ENCODE measurements at places on chromosomes 1 and 21.

- DNase-seq, result no peak
Observed at GRCh38 chr1:36517011-36517771, 34.5 kb upstream of the CSF3R start.

GRCh38 chr1:188355082-188355481 is 1526.3 kb downstream of the PLA2G4A start:
- DNase-seq, result no peak

GRCh38 chr1:22654692-22655091 is 1.7 kb downstream of the C1QB start:
- DNase-seq, result no peak

DNA sequence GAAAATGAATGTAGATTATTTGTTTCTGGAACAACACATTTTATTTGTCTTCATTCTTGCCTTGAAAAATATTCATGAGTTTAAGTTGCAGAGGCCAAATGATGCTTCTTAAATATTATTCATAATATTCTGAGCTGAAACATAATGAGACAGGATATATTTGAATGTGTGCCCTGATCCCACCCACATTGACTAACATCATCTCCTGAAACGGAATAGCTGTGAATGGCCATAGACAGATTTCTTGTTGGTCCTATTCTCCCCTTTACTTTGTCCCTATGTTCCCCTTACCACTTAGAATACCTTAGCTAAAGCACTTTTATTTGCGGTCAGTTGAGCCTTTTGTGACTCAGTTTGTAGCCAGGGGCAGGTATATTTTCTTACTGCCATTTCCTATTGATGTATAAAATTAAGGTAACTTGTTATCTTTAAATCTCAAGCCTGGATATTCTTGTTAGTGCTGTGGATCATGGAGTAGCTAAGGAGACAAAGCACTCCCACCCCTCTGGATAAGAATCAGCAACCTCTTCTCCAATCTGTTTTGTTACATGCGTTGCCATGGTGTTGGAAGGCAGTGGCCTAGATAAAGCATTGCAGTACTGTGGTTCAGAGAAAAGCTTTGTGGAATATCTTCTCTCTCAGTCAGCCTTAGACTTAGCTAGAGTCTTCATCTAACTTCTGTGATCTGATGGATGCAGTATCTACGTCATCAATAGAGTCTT is 478.5 kb upstream of the DEPDC1 start:
- no peak for DNase-seq

DNA sequence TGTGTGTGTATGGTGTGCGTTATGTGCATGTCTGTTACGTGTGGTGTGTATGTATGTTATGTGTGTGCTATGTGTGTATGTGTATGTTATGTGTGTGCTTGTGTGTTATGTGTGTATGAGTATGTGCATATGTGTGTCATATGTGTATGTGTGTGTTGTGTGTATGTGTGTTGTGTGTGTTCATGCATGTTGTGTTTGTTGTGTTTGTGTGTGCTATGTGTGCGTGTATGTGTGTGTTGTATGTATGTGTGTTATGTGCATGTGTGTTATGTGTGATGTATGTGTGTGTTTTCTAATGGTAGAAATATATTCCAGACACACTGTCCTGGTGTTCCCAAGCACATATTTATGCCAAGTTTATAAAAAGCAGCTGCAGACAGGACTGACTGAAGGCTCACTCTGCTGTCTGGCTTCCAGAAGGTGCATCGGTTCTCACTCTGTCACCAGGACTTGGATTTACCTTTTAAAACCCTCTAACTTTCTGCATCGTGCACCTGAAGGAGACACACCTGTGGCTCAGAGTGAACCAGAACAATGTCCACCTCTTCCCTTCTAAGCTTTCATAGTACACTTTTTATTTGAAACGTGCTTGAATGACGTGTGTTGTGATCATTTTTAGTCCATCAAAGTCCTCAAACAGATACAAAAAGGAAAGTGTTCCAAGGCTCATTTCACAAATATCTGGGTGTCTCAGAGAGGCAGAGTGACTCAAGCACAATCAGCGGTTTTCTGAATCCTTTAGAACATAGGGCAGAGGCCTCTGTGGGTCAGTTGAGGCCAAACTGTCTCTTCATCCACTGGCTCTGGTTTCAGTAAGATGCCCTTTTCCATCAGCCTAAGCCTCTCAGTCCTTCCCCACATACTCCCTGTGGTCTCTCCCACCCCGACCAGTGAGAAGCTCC is 49.9 kb downstream of the TOMM20 start:
- no peak for DNase-seq

DNA sequence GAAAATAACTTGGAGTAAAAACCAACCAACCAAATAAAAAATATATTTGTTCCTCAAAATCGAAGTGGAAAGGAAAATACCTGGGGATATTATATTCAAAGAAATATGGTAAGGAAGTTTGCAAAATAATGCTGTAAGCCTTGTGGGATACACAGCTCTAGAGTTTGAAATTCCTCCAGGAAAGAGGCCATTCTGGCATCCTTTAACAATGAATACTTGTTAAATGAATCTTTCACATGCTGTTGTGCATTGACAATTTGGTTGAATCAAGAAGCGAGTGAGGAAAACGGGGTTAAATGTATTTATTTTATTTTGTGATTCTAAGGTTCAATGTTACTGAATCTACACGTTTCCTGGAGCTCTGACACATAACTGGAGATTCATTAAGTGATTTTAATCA is 30.5 kb upstream of the NTNG1 start:
- no peak for DNase-seq

DNA sequence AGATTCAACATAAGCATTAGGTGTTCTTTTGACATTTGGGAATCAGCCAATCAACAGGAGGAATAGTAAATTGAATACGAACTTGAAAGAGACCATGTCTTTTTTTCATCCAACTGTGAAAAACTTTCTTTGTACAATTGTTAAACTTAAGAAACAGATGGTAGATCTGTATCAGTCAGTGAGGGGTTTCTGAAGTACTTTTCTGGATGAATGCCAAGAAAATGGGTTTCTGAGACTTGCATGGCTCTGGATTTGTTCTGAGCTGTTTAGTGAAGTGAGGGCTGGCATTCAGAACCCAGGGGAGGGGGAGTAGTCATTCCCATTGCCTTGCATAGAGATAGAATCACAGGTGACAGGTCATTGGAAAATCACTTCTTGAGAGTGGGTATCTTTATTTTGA is 37.4 kb downstream of the PTPRC start:
- DNase-seq, result peak; percentile 69

DNA sequence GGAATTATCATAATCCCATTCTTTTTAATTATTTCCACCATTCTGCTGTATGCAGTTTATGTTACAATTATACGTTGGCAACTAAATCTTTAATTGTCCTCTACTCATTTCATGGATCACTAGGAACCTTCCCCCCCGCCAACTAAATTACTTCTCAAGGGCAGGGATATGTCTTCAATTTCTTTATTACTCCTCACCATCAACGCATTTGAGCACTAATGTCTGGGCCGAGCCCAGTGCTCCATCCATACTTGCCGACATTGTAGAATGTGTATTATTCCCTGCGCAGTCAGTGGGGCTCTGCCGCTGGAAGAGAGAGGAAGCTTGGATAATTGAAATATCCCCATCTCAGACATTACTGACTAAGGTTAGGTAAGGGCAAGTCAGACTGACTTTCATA is 236.4 kb upstream of the AJAP1 start:
- no peak for DNase-seq

DNA sequence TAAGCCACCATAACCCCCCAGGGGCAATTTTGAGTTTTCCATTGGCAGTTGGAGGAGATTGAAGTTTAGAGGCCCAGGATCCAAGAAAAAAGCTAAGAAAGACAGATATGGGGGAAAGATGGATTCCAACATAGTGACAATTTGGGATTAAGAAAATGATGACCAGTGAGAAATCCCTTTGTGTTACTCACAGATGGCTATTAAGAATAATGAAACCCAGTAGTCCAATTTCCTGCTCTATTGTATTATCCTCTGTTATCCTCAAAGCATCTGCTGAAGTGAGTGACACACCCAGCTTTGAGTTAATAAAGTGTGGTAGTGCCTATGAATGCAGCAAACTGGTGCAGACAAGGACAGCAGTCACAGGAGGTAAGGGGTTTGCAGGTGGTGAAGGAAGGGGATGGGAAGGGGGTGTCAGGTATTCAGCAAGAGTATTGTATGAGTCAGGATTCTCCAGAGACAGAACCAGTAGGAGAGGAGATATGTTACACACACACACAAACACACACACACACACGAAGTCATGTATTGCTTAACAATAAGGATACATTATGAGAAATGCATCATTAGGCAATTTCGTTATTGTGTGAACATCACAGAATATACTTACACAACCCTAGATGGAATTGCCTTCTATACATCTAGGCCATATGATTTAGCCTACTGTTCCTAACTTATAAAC is 112.4 kb upstream of the VANGL1 start:
- DNase-seq, result no peak

- peak; percentile 17 for DNase-seq
Observed at GRCh38 chr1:84936116-84936810, 43.3 kb upstream of the LPAR3 start.

GRCh38 chr21:18914570-18914969 is 511.0 kb upstream of the TMPRSS15 start:
- no peak for DNase-seq

GRCh38 chr1:223330466-223330865 is 33.5 kb downstream of the SUSD4 start:
- DNase-seq, result no peak

- no peak for DNase-seq
Observed at GRCh38 chr1:221575605-221576004, 166.3 kb downstream of the DUSP10 start.

DNA sequence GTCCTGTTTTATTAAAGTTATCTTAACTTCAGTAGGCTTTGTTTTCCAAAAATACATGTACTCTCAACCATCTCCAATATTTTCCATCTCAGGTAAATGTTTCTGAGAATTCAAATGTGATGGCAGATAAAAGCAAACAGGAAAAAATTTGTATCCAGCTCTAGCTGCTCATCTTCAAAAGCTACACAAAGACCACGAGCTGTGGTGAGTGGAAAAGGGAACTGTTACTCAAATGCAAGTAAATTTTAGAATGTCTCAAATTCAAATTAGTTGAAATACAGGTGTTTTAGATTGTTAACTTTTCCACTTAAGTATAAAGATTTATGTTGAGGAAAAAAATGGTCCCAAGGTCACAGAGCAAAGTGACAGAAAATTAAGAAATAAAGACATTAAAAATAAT is 216.0 kb downstream of the SLC45A1 start:
- DNase-seq, result no peak

DNA sequence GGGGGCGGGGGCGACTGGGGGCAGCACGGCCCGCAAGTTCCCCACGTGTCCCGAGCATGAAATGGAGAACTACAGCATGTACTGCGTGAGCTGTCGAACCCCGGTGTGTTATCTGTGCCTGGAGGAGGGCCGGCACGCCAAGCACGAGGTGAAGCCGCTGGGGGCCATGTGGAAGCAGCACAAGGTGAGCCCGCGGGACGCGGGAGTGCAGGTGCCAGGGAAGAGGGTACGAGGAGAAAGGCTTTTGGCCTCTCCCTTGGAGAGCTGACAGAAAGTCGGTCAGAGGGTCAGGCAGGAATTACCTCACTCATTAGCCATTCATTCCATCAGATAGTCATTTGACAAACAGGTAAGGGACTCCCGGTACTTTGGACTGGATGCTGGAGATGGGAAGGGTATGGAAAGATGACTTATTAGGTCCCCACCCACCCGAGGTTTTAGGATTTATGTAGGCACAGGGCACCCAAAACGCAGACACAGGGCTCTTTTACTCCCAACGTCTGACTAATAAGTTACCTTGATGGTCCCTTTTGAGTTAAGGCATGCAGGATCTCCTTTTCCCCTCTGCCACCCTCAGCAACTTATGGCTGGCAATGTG is 2.1 kb downstream of the TRIM67 start:
- no peak for DNase-seq

- peak; percentile 8 for DNase-seq
Observed at GRCh38 chr1:179867493-179868330, 9.9 kb downstream of the TOR1AIP2 start.

- no peak for DNase-seq
Observed at GRCh38 chr21:31143036-31143435, 104.8 kb upstream of the KRTAP19-8 start.

DNA sequence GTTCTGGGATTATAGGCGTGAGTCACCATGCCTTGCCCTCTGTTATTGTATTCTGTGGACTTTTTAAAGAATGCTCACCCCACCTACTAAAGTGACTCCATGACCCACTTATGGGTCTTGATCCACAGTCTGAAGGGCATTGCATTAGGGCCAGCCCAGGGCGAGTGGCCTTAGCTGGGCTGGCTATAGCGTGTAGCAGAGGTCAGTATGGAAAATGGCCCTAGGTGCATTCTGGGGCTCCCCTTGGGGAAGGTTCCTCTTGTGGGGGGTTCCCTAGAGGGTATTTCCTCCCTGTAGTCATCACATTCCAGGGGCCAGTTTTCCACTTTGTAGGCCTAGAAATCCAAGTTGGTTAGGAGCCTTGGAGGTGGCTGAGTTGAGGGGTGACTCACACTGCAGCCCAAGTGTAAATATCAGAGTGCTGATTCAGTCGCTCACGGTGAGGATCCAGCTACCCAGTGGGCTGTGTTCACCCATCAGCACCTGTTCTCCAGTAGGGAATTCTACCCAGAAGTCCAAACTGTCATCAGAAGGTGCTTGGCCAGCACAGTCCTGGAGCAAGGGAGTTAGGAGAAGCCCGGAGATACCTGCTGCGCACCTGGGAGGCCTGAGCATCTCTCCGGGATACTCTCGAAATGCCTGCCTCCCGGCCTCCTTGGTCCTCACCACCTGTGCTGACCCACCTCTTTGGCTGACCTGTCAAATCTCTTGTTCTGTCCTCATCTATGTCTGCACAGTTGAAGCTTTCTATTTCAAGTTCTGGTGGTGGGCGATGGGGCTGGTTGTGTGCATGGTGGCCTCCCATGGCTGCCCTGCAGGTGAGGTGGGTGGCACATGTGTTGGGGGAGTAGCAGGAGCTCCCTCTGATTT is 52.2 kb downstream of the NENF start:
- no peak for DNase-seq

GRCh38 chr1:113763661-113764060 is 4.4 kb upstream of the PHTF1 start:
- DNase-seq, result peak; percentile 92

GRCh38 chr1:241802863-241803262 is 45.1 kb upstream of the EXO1 start:
- no peak for DNase-seq

- no peak for DNase-seq
Observed at GRCh38 chr1:212871976-212872375, 13.9 kb downstream of the FLVCR1 start.

GRCh38 chr1:153856763-153857162 is 66.0 kb downstream of the GATAD2B start:
- no peak for DNase-seq

- no peak for DNase-seq
Observed at GRCh38 chr21:16194788-16195537, 465.2 kb downstream of the USP25 start.

GRCh38 chr21:38712071-38712470 is 93.7 kb upstream of the ETS2 start:
- no peak for DNase-seq

- no peak for DNase-seq
Observed at GRCh38 chr1:79531790-79532189, 525.3 kb upstream of the ADGRL4 start.

GRCh38 chr1:21305155-21305899 is 15.1 kb upstream of the ECE1 start:
- DNase-seq, result no peak

GRCh38 chr1:166933633-166934032 is 41.7 kb downstream of the ILDR2 start:
- no peak for DNase-seq
